ENCODE measurements at places on chromosomes 11 and 22.

DNA sequence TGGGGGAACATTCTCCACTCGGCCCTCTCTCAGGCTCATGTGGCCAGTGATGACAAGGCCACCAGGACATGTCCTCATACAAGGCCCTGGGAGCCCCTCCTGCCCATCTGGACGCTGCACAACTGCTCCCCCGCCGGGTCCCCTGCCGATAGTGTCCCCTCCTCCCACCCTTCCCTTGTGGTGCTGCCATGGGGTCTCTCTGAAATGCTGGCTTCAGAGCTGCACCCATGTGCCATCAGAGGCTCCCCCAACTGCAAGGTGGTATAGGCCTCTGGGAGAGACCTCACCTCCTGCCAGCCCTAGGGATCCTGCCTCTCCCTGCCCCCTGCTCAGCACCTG lies 113.0 kb downstream of the KCNQ1OT1 start:
- no peak overlapping the region for H3K4me3 ChIP-seq
- H3K27me3 ChIP-seq = peaks cover 12% of the 10 kb centered on the region
- H3K27ac ChIP-seq = no peak overlapping the region
- no peaks in the 10 kb centered on the region for H3K4me1 ChIP-seq
- no peak for DNase-seq
- H3K36me3 ChIP-seq = no peaks in the 10 kb centered on the region

- peak overlapping the region; percentile 12 for H3K27ac ChIP-seq
- no peaks in the 10 kb centered on the region for H3K36me3 ChIP-seq
- no peak overlapping the region for H3K4me3 ChIP-seq
These were observed 23.3 kb upstream of the PPP6R3 start for GRCh38 chr11:68436985-68437926.

- H3K27me3 ChIP-seq = no peaks in the 10 kb centered on the region
- H3K4me3 ChIP-seq = no peak overlapping the region
- H3K4me1 ChIP-seq = peaks cover 4% of the 10 kb centered on the region
- H3K36me3 ChIP-seq = peaks cover 3% of the 10 kb centered on the region
- no peak overlapping the region for H3K27ac ChIP-seq
- no peak for DNase-seq
These were observed 55.3 kb upstream of the ALKBH3 start for GRCh38 chr11:43825217-43825816.

DNA sequence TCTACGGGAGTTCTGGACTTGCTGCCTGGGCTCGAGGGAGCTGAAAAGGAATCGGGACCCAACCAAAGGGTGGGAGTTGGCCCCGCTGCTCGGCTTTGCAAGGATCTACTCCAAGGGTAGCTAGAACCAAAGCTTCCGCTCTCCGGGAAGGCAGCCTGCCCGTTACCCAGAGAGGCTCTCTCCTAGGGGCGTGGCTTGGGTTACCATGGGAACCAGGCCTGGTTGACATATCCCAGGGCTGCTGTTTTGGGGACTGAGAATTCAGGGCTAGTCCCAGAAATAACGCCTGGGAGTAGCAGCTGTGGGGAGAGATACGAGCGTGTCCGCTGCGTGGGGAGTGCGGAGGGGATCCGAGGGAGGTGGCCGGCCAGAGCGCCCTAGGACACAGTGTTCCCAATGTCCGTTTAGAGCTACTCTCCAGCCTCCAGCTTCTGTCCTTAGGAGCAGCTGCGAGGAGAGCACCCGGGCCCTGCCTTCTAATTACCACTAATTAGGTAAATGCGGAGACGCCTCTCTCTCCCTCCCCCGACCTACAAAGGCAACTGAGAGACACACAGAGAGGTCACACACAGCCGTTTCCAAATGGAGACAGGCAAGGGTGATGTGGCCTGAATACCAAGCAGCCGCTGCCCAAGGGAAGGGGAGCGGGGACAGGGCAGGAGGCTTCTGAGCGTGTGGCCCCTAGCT lies 141.6 kb upstream of the CADM1 start:
- H3K36me3 ChIP-seq = no peaks in the 10 kb centered on the region
- no peak overlapping the region for H3K4me3 ChIP-seq
- H3K27ac ChIP-seq = no peak overlapping the region
- peaks cover 35% of the 10 kb centered on the region for H3K27me3 ChIP-seq
